Foreskin melanocyte (primary cell): ENCODE measurements at places on chromosomes 5 and 9.
A peak's percentile ranks its signal among the peaks of the same experiment; 100 is the strongest.

DNA sequence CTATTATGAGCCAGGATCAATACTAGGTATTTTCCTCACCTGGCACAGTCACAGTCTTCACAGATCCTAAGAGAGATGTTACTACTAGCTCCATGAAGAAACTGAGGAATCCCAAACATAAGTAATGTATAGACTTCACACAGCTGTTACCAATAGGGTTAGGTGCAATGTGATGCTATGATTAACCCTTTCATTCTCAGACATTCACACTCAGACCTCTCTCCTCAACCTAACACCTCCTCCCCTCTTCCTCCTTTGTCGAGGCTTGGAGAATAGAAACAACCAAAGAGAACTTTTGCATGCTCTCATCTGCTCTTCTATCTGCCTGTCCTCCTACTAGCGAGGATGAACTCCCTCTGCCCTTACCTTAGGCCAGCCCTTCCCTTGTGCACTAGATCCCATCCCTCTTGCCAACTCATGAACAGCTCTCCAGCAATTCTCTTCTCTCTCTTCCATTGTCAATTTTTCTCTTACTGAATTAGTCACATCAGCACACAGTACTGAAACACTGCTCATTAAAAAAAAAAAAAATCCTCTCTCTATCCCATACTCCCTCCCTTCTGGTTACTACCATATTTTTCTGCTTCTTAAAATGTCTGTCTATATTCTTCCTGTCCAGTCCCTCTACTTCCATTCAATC is 47.7 kb downstream of the MAPKAP1 start:
- DNase-seq: no peak

- DNase-seq: no peak
Measured at GRCh38 chr5:179312557-179313235, 32.6 kb downstream of the ADAMTS2 start.

- DNase-seq: no peak
Measured at GRCh38 chr5:38249301-38249700, 9.1 kb upstream of the EGFLAM start.

- DNase-seq: no peak
Measured at GRCh38 chr5:83552275-83552674, 80.7 kb downstream of the VCAN start.

DNA sequence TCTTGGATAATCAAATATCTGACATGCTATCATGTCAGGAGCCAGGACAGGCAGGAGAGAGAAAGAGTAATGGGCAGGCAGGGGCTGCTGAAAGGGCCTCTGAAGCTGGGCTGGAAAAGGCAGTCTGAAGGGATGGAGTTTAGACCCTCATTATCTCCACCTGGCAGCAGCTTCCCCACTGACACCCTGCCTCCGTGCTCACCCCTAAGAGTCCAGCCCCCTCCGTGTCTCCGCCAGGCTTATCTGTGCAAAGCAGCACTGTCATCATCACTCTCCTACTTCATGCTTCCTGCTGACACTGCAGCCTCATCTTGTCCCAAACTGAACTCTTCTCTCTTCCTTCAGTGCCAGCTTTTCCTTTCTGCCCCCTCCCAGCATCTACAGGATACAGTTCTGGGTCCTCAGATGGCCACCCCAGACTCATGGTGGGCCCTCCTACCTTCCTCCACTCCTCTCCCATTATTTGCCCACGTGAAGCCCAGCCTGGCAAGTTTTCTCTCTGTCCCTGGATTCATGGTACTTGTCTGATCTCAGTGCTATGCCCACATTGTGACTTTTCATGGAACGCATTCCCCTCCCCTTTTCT is 70.9 kb upstream of the KLF9 start:
- DNase-seq: no peak

- no peak for DNase-seq
Measured at GRCh38 chr5:158235159-158235547, 376.2 kb upstream of the CLINT1 start.

DNA sequence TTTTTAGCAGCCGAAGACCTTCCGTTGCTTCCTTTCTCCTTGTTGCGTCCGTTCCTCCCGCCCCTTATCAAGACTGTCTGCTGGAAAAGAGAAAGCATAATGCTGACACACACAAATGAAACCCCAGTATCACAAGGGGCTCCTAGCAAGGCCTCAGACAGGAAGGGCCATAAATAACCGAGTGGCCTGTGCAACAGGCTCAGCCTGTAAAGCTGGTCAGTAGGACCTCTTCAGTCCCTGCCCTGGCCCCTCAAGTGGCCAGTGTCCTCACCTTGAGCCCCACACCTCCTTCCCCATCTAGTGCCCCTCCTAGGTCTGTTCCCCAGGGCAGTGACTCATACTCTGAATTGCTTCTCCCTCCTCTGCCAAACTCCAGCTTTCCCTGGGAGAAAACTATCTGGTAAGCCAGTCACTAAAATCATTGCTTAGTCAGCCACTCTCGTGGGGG is 174.6 kb upstream of the IL12B start:
- peak; percentile 22 for DNase-seq

DNA sequence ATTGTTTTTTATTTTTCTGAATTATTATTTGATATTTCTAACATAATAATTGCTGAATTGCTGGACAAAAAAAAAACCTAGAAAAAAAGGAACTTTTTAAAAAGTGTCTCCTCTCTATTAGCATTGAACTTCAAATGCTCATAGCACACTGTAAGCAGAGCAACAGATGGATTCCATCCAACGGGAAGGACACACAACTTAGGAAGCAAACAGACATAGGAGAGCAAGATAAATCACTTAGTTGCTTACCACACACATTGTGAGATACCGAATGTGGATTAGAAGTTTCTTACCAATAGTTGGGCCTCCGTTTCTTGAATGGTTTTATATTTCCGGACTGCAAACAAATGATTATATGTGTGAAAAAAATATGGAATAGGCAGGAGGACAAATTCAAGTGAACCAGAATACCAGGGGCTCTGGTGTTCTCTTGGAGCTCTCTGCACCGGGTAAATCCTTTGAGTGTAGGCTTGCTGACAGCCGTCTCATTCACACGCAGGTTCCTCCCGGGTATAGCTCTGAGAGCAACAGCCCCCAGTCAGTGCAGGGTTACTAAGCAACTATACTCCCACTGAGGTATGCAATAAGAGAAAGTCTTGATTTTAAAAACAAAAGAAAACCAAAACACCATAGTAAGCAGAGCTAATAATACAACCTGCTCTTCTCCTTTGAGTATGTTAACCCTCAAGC is 217.6 kb downstream of the TMEM167A start:
- DNase-seq: no peak

DNA sequence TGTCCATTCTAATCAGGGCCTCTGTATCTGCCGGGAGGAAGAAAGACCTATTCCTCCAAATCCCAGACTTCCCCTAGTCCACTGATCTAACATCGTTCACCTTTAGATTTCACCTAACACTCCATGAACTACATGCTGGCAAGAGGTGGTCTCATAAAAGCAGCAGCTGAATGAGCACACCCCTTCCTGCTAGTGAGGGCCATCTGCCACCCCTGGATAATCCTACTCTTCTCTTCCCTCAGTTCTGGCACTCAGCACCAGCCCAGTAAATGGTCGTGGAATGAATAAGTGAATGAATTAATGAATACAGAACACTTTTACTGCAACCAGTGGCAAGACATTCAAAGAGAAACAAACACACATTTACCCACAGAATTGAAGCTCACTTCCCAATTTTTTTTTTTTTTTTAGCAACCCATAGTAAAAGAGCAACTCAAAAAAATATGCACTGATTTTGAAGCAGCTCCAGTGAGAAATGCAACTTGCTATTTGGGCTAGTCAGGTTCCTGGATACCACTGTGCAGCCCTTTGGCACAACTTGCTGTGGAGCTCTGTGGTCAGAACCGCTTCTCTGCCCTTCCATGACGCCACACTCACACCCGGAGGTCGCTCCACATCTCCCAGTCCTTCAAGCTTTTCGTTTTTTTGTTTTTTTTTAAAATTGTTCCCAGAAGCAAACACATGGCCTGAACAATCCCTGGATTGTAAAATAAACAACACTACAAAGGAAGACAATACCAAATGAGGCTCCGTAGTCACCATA is 6.2 kb downstream of the RNF183 start:
- no peak for DNase-seq

DNA sequence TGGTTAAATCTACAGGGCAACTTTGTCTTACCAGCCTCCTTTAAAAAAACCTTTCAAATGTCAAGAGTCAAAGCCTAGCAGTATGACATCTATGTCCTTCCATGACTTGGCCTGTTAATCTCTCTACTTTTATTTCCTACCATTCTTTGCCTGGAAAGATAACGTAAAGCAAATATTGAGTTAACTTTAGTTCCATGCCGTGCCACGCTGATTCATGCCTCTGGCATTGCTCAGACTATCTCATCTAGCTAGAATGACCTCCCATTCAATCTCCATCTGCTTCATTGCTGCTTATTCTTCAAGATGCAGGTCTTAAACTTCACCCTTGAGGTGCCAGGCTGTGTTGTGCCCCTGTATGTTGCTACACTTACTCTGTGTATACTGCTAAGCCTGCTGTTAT is 729.8 kb downstream of the EFNA5 start:
- DNase-seq: no peak

DNA sequence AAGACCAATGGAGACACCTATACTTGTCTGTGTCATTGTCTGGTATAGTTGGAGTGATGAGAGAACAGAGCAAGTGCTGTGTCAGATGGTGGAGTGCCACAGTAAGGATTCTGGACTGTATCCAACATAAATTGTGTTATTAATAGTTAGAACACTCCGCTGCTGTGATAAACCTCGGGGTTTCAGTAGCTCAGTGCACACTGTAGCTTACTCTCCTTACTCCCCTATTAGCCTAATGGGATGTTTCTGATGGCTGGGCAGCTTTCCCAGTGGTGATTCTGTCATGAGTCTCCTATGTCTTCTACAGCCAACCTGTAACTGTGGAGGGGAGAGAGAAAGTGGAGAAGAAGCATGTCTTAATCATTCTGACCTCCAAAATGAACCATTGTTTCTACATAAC is 127.6 kb upstream of the PTCH1 start:
- DNase-seq: no peak

DNA sequence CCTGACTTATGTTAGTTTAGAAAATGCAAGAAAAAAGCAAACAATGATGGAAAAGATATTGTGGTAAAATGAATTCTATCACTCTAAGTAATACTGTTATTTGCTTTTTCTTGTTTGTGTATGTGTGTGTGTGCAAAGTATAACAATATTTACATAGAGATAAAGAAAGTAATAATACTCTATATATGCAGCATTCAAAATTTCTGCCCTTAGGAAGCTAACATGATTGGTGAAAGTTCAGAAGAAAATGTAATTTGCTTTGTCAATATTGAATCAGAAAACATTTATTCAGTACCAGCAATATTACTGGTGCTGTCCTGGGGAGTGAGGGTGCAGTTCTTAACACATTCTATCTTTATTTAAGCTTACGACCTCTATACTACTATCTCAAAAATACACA is 12.9 kb upstream of the PRDM9 start:
- no peak for DNase-seq

GRCh38 chr9:130815242-130815808 is 19.7 kb upstream of the ABL1 start:
- no peak for DNase-seq

GRCh38 chr9:15735083-15735857 is 182.4 kb downstream of the CCDC171 start:
- no peak for DNase-seq

DNA sequence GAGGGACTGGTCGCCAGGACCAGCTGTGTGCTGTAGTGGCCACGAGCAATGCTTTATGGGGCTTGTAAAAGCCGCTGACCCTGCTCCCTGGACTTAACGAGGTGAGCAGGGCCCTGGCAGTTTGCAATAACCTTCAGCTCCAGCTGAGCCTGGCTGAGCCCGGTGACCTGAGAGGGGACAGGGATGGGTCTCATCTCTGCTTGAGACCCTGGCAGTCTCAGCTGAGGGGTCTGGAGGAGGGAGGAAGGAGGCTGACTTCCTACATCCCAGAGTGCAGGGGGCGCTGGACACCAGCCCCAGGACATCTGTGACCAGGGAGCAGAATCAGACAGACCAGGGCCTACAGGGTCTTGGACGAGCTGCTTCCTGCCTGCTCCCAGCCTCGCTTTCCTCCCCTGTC is 277.5 kb upstream of the MVB12B start:
- DNase-seq: no peak

- DNase-seq: no peak
Measured at GRCh38 chr9:13642646-13643045, 363.2 kb upstream of the MPDZ start.

- DNase-seq: no peak
Measured at GRCh38 chr5:72509401-72509800, 2.2 kb upstream of the ZNF366 start.

GRCh38 chr9:9612270-9612669 is 1000.5 kb downstream of the PTPRD start:
- no peak for DNase-seq

DNA sequence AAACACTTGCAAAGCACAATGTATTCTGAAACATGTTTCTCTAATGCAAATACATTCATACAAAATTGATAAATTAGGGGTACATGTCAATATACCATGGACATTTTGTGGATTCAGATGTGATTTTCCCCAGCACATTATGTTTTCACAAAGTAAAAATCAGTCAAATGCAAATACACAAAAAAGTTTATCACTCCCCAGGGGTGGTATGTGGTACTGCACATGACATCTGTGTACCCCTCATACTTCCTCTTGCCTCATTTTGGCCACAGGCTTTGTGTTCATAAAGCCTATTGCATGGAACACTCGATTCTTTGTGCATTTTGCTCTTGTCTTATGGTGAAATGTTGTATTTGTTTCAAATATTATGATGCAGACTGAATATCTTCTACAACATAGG is 116.8 kb upstream of the PDE4D start:
- DNase-seq: peak; percentile 57

DNA sequence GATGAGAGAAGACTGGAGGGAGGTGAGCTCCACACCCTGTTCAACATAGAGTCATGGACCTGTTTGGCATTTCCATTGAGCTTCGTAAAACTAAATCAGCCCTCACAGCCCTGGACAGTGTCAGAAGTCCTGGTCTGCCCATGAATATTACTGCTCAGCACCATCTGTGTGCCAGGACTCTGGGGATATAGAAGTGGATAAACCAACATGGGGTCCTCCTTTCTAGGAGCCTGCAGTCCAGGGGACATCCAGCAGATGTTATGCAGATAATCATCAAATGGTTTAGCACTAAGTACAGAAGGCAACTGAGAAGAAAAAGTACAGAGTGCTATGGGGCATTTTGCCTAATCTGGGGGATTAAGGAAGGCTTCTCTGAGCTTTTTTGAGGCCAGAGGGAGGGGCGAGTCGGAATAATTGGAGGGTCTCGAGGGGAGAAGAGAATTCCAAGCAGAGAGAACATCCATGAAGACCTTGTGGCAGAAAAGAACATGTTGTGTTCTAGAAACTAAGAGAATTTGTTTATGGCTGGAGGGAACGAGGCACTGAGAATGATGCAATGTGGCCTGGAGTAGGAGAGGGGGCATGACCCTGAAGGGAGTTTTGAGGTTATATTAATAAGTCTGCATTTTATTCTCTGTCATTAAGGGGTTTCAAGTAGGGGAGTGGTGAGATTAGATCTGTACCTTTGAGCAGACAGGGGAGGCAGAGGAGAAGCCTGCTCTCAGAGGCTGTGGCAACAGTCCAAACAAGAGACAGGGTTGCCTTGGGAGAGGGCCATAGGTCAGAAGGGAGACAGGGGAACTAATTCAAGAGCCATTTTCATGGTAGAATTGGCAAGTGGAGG is 63.5 kb upstream of the SLC2A8 start:
- no peak for DNase-seq
